Cardiac ventricle fibroblast (primary cell): ENCODE measurements at places on chromosomes 2 and 18. TPM values are rescaled to one million over a fixed set of nuclear protein-coding genes. Genes with fewer than 3 reads are reported as not detected.

The CD226 gene
- not detected in 2 replicates for total RNA-seq

The GNLY gene
- not detected in 2 replicates for total RNA-seq

The PROC gene
- total RNA-seq, result not detected in 2 replicates

The DOCK10 gene
- 3.8 and 5.1 TPM in 2 replicates for total RNA-seq

The DLGAP1 gene
- total RNA-seq, result not detected in 2 replicates

The FLACC1 gene
- total RNA-seq, result 1.0 and 2.0 TPM in 2 replicates

The LOXL3 gene
- total RNA-seq, result 21.8 and 27.0 TPM in 2 replicates

The GPR35 gene
- not detected in 2 replicates for total RNA-seq

The ABCB11 gene
- 0.37 and 0.39 TPM in 2 replicates for total RNA-seq

The OBSL1 gene
- 111 and 117 TPM in 2 replicates for total RNA-seq

The RUFY4 gene
- total RNA-seq, result not detected in 2 replicates

The SLC38A11 gene
- total RNA-seq, result not detected in 2 replicates

The GALR1 gene
- under 0.01 TPM in 1 of 2 replicates, not detected in the other for total RNA-seq

The TMEM247 gene
- not detected in 2 replicates for total RNA-seq

The MERTK gene
- total RNA-seq, result 0.64 and 2.7 TPM in 2 replicates

The EVX2 gene
- total RNA-seq, result not detected in 2 replicates

The CD8B2 gene
- total RNA-seq, result not detected in 2 replicates

The PDE1A gene
- 81.7 and 85.3 TPM in 2 replicates for total RNA-seq
